ENCODE measurements at places on chromosomes 11 and 22. TPM values are rescaled to one million over a fixed set of nuclear protein-coding genes. Genes with fewer than 3 reads are reported as not detected.

GRCh38 chr22:37240240-37240940 lies 3.7 kb downstream of the RAC2 start:
- no peak for DNase-seq

The LDHAL6A gene
- polyA plus RNA-seq, result 0.33 TPM

- no peak for DNase-seq
Measured at GRCh38 chr22:27988704-27989103, 69.6 kb upstream of the PITPNB start.

- DNase-seq, result no peak
Measured at GRCh38 chr11:31655483-31655882, 145.9 kb downstream of the ELP4 start.

The CALCB gene
- polyA plus RNA-seq, result 4.3 TPM

The PRG2 gene
- 0.24 TPM for polyA plus RNA-seq

DNA sequence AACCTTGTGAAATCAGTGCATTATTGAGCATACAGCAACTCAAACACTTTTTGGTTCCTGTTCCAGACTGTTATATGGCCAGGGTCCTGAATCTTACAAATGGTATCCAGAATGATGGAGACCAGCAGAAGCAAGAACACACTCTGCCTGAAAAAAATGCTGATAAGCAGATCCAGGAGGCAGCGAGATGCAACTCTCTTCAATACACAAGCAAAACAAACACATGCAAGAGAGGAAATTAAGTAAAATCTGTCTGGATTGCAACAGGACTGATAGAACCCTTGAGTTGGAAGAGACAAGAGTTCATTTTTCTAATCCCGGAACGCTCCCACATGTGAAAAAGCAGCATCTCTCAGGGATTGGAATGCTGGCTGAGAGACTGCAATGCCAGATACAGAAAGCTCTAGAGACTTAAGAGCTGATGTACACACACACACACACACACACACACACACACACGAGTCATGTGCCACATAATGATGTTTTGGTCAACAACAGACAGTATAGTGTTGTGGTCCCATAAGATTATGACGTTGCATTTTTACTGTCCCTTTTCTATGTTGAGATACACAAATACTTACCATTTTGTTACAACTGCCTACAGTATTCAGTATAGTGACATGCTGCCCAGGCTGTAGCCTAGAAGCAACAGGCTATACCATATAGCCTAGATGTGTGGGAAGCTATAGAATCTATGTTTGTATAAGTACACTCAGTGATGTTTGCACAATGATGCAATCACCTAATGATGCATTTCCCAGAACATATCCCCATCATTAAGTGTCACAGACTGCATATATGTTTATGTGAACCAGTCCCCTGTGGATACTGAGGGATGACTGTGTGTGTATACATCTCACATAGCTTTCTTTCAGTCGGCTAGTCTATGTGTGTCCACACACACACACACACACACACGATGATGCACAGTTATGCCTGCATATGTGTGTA lies 406.6 kb downstream of the LARGE1 start:
- no peak for DNase-seq

DNA sequence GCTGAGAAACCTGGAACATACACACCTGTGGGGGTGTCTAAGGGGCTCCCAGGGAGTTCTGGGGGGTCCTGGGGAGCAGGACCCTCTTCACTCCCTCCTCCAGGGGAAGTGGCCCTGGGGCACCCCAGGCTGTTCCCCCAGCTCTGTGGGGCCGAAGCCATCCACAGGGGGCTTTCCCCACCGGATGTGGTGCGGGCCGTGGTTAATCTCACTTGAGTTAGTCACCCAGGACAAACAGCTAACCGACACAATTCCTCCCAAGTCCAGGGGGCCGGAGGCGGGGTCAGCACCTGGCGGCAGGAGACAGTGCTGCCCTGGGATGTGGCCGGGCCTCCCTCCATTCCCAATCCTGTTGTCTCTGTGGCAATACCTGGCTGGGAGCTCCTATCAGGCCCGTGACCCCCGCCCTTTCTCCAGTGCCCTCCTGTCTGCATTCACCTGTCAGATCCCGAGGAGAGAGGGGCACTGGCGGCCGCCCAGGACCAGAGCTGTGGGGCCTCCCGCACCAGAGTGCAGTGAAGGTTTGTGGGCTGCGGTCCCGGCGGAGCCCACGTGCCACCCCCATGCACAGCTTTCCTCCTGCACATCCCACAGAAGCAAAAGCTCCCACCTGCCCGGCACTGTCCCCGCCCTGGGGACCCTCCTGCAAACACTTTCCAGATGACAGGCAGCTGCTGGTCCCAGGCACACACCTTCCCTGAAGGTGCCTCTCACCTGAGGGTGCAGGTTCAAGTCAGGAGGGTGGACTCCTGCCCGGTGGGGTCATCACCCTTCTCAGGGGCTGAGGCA lies 5.2 kb upstream of the MUC5AC start:
- DNase-seq, result no peak

- DNase-seq, result peak; percentile 80
Measured at GRCh38 chr22:46754110-46754799, 8.2 kb upstream of the TBC1D22A start.

The TRMU gene
- 42.3 TPM for polyA plus RNA-seq

The CRYBB3 gene
- 0.16 TPM for polyA plus RNA-seq

- no peak for DNase-seq
Measured at GRCh38 chr11:109512680-109513079, 90.7 kb downstream of the C11orf87 start.

The CRKL gene
- polyA plus RNA-seq, result 55.0 TPM

GRCh38 chr11:31412946-31413345 lies 43.3 kb downstream of the DNAJC24 start:
- no peak for DNase-seq

The XKR3 gene
- not detected for polyA plus RNA-seq

DNA sequence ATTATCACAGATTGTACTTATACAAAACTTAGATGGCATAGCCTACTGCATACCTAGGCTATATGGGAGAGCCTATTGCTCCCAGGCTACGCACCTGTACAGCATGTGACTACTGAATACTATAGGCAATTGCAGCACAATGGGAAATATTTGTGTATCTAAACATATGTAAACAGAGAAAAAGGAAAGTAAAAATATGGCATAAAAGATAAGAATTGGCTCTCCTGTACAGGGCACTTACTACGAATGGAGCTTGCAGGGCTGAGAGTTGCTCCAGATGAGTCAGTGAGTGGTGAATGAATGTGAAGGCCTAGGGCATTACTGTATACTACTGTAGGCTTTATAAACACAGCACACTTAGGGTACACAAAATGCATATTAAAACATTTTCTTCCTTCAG lies 13.2 kb downstream of the APOL6 start:
- peak; percentile 73 for DNase-seq

- DNase-seq, result no peak
Measured at GRCh38 chr22:44086271-44087088, 62.4 kb downstream of the PARVB start.

The OR8D4 gene
- polyA plus RNA-seq, result not detected
